Stimulated activated CD4-positive, alpha-beta T cell treated with anti-CD3 and anti-CD28 coated beads, Interleukin-12 subunit alpha, Interleukin-12 subunit beta, amount 100 ng/mL, for 24 hours (primary cell): ENCODE measurements at places on chromosomes 2 and 18.

DNA sequence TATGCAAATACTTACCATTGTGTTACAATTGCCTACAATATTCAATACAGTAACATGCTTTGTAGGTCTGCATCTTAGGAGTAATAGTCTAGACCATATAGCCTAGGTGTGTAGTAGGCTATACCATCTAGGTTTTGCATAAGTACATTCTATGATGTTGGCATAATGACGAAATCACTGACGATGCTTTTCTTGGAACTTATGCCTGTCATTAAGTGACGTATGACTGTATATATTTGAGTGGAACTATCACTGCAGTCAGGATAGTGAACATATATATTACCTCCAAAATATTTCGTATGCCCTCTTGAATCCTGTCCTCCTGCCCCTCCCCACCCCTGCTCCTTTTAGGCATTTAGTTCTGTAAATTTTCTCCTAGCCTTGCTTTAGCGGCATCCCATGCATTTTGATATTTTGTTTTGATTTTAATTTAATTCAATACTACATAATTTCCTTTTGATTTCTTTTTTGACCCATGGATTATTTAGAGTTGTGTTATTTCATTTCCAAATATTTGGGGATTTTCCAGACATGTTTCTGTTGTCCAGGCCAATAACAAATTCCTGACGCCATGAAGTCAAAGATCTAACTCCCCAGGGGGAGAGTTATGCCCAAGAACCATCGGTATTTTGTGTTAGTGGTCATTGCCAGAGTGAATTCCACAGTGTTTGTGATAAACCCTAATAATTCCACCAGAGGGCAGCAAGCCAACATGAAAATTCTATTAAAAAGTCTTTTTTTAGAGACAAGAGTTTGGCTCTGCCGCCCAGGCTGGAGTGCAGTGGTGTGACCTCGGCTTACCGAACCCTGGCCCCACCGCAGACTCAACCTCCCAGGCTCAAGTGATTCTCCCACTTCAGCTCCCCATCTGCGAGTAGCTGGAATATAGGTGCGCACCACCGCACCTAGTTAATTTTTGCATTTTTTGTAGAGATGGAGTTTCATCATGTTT, 24.2 kb upstream of the CASP8 start:
- DNase-seq: peak; percentile 9

GRCh38 chr2:7004636-7005035, 87.4 kb downstream of the RNF144A start:
- DNase-seq: no peak

DNA sequence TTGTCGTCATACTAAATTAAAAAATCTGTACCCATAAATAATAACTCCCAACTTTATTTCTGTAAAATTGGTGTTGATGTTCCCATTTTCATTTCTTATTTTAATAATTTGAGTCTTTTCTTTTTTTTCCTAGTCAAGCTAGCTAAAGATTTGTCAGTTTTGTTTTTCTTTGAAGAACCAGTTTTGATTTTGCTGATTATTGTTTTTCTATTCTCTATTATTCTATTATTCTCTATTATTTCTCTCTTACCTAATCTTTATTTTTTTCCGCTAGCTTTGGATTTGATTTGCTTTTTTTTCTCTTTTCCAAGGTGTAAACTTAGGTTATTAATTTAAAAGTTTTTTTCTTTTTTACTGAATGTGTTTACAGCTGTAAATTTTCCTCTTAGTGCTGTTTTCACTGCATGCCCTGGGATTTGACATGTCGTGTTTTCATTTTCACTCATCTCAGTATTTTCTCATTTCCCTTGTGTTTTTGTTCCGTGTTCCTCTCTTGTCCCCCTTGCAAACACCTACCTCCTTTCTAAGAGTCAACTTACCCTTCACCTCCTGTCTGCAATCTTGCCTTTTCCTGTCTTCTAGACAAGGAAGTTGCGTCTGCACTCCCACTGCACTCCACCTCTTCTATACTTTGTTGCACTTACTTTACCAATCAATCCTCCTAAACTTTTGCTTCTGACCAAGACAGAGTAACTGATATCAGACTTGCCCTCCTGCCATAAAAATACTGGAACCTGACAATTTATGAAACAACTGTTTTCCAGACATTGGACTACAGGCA, 18.8 kb downstream of the PSMG2 start:
- DNase-seq: no peak

- DNase-seq: no peak
These were observed 85.1 kb upstream of the RMDN2 start for GRCh38 chr2:37839991-37840390.

DNA sequence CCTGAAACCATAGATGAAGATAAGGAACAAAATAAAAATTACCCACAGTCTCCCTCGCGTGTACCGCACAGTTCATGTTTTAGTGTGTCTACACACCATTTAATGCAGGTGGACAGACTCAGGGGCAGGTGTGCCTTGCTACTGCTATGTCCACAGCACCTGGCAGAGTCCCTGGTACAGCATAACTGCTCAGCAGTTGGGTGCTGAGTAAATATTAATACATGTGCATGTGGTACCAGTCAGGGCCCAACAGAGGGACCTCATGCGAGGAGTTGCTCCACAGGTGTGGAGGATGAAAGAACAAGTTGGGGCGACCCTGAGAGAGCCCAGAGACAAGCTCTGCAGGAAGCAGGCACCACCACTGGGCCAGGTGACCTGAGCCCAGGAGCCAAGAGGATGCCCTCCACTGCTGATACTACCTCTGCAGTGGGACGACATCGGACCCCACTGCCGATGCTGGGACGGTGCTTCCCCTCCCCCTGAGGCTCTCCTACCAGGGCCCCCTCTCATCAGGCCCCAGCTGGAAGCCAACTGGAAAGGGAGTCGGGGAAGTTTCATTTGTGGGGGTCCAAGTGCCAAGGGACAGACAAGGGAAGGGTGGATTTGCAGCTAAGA, 100.8 kb downstream of the NEDD4L start:
- DNase-seq: no peak

- no peak for DNase-seq
These were observed 19.1 kb downstream of the LBH start for GRCh38 chr2:30250421-30250820.

- no peak for DNase-seq
These were observed 89.2 kb downstream of the SOCS6 start for GRCh38 chr18:70377857-70378701.

- no peak for DNase-seq
These were observed 39.1 kb downstream of the CRACDL start for GRCh38 chr2:98896944-98897343.

DNA sequence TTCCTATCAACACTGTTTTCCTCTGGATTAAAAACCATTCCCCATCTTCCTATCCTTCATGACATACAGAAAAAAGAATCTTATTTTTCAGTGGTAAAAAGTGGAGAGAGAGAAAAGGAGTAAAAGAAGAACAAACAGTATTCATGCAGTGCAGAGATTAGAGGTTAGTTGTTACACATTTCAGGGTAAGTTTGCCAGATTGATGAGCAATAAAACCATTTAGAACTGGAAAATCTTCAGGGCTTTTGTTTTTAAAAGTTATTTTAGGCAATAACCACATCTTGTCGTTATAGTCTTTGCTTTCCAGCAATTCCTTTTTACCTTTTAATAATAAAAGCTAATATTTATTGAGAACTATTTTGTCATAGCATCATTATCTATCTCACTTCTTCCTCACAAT, 104.5 kb downstream of the GPD2 start:
- no peak for DNase-seq

- no peak for DNase-seq
These were observed 142.1 kb downstream of the SLC4A10 start for GRCh38 chr2:161766334-161766733.

GRCh38 chr18:34726286-34727004, 16.3 kb downstream of the DTNA start:
- no peak for DNase-seq

- DNase-seq: no peak
These were observed 161.2 kb upstream of the EPAS1 start for GRCh38 chr2:46135958-46136357.

- no peak for DNase-seq
These were observed 458.3 kb upstream of the SLC14A2 start for GRCh38 chr18:45156946-45157345.

DNA sequence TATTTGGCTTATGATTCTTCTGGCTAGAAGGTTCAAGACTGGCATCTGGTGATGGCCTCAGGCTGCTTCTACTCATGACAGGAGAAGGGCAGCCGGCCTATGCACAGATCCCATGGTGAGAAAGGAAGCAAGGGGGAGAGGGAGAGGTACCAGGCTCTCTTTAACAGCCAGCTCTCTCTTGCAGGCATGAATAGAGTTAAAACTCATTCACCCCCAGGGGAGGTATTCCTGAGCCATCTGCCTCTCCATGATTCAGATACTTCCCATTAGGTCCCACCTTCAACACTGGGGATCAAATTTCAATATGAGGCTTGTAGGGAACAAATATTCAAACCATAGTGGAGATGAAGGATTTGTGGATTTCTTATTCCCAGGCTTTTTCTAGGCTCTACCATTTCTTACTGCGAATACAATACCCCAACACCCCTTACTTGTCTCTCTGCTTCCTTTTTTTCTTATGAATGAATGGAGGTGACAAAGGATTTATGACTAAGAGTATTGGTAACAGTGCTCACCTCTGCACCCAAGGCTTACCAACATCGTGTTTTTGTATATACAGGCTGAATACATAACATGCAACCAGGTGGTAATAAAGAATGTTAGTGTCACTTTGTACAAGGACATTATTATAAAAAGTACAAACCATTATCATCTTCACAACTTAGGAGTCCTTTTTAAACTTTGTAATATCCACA, 454.6 kb upstream of the TRIB2 start:
- no peak for DNase-seq

GRCh38 chr2:233329489-233330135, 22.0 kb downstream of the SAG start:
- no peak for DNase-seq

GRCh38 chr2:18552351-18553077, 7.9 kb downstream of the RDH14 start:
- no peak for DNase-seq

DNA sequence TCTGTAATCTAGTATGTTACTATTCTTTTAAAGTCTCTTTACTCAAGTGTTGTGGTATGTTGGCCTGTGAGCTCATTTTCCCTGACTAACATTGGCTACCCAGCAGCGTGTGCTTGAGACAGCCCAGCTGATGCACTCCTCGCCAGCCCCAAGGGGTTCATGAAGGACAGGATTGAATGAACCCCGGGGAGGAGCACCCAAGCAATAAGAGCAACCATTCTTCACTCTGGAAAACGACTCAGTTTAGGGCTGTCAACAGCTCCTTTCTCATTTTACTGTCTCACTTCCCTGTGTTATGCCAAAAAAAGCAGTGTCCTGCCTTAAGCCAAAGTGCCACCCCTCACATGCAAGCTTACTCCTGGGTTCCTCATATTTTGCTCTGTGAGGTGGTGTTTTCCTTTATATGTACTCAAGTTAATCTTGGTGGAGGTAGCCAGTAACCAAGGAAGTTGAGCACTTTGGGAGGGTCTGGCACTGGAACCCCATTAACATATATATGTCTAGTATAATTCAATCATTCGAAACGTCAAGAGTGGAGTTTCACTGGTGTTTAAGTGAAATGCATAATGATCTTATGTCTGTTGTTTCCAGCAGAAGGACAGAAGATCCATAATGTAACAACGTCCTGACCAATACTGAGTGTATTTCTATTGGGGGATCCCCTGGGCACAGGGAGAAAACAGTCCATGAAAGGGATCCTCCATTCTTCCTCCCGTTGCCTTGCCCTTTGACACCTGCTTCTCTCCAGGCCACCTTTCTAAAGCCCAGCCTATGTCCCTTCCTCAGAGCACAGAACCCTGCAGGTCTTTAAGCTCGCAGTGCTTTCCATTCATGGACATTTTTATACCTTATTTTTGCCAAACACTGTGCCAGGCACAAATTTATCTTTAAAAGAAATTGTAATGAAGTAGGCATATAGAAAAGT, 43.2 kb downstream of the ATIC start:
- DNase-seq: no peak

DNA sequence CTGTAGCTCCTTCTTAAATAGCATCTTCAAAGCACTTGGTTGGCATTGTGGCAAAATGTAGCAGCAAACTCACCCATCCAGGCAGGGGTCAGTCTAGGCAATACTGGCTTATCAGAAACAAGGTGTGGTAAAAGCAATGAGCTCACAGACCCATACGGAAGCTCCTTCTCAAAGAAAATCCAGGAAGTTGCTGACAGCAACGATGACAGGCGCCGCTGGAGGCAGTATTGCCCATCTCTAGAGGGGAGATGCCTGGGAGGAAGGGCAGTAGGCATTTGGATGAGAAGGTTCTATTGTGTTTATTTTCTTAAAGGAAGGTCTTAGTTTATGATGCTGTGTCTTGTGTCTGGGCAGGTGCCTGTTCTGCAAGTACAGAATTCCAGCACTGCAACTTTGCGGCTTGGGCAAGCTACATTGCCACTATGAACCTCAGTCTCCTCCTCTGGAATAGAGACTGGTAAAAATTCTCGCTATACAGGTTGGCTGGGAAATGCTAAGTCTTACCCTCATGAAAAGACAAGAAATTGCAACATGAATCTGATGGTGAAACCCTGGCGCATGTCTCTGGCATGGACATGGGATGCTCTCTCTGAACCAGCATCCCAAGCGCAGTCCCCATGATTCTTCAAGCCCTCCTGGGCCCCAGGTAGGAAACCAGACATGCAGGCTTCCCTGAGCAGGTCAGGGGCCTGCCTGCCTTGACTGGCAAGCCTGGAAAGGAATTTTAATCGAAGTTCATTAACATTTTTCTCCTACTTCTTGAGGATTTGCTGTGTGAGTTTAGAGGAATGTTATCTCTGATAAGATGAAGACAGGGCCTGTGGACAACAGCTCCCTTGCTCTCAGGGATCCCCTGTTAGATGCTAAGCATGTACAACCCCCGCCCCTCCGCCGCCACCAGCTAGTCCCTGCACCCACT, 156.0 kb downstream of the TFCP2L1 start:
- no peak for DNase-seq

- no peak for DNase-seq
These were observed 29.1 kb downstream of the HPCAL1 start for GRCh38 chr2:10331702-10332401.

- DNase-seq: no peak
These were observed 340.3 kb downstream of the CYRIA start for GRCh38 chr2:16325016-16325975.

DNA sequence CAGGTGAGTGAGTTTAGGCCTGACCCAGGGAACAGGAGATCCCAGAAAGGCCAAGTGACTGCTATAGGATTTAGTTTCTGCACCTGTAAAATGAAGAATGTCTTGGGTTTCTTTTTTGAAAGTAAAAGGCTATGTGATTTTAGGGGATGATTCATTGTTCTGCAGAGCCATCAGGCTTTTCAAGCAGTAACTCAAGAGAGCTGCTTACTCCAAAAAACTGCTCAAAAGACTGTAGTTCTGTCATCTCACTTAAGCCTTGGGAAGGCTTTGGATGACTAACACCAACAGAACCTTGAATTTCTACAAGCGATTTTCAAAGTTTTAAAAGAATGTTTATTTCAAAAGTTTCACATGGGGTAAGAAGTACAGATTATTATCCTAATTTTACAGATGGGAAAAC, 165.1 kb downstream of the HAUS1 start:
- DNase-seq: no peak

DNA sequence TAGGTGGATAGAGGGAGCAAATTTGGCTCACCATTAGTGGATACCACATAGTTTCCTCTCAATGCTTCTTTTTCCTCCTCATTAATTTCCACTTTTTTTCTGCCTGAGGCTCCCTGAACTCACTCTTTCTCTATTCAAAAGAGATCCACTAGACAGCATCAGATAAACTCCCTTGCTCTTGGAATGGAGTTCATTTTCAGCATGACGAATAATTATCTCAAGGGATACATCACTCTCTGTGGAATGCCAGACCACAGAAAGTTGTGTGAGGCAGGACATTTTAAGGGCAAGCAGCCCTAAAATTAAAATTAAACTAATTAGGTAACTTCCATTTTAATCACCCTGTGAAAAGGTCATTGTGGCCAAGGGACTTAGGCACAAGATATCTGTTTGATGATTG, 1920.1 kb upstream of the CELF4 start:
- no peak for DNase-seq
